Ovary (tissue), 10 donors: ENCODE measurements at places on chromosomes 2 and 18. TPM values are rescaled to one million over a fixed set of nuclear protein-coding genes. Genes with fewer than 3 reads are reported as not detected.

- no peak for DNase-seq
- H3K4me3 ChIP-seq, result no peak overlapping the region
- H3K36me3 ChIP-seq, result no peaks in the 10 kb centered on the region
- no peaks in the 10 kb centered on the region for H3K27me3 ChIP-seq
- H3K27ac ChIP-seq, result no peak overlapping the region
Observed at GRCh38 chr2:145530653-145531052, 1010.7 kb upstream of the ZEB2 start.

DNA sequence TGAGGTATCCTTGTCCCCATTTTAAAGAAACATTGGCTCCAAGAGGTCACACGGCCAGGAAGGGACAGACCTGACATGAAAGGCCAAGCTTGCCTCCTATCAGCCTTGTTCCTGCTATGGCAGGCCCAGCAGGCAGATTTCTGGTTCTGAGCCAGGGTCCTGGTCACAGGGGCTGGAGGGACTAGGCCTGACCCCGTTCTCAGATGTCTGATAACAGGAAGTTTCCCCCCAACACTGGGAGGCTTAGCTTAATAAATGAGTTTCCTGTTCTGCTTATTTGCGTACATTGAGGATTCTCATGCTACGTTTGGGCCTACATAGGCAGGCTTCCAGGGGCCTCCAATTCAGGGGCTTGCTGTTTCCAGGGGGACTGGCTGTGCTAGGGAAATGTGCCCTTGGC, 107.8 kb upstream of the LTBP1 start:
- no peaks in the 10 kb centered on the region for H3K4me1 ChIP-seq
- no peak overlapping the region for H3K27ac ChIP-seq
- H3K4me3 ChIP-seq, result no peak overlapping the region
- H3K36me3 ChIP-seq, result no peaks in the 10 kb centered on the region
- no peak for DNase-seq
- H3K27me3 ChIP-seq, result no peaks in the 10 kb centered on the region

GRCh38 chr2:234366891-234367290, 130.0 kb downstream of the ARL4C start:
- no peaks in the 10 kb centered on the region for H3K36me3 ChIP-seq
- no peak overlapping the region for H3K4me3 ChIP-seq
- no peaks in the 10 kb centered on the region for H3K27me3 ChIP-seq
- H3K27ac ChIP-seq, result no peak overlapping the region

DNA sequence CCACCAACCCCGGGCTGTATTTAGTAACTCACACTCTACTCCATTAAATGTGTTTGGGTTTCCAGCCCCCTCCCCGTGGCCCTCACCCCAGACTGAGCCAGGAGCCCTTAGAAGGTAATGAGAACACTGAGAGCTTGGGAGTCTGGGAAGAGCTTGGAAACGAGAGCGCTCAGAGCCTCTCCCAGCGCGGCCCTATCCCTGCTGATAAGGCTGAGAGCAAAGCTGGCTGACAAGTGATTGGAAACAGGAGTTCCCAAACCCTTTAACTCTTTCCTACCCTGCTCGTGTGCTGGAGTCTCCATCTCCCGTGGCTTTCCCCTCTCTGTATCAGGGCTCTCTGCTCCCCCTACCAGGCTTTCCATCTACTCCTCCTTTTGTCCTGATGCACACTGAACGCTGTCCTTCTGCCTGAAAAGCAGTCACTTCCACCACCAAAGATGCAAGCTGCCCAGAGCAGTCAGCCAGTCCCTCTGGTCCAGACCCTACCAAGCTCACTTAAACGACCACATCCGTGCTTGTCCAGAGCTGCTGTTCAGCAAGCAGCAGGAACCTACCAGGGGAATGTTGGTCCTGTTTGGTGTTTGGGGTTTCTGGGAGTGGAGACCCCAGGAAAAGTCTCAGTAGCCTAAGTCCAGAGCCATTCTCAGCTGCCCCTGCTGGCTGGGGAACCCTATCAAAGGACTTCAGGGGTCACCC, 100.0 kb upstream of the PKDCC start:
- H3K27me3 ChIP-seq, result no peaks in the 10 kb centered on the region
- H3K36me3 ChIP-seq, result no peaks in the 10 kb centered on the region
- DNase-seq, result peak; percentile 74
- peaks cover 5% of the 10 kb centered on the region for H3K4me1 ChIP-seq
- H3K4me3 ChIP-seq, result no peak overlapping the region

- H3K27me3 ChIP-seq, result no peaks in the 10 kb centered on the region
- H3K27ac ChIP-seq, result peak overlapping the region; percentile 83
- peak; percentile 87 for DNase-seq
- peak overlapping the region; percentile 73 for H3K4me3 ChIP-seq
- H3K36me3 ChIP-seq, result no peaks in the 10 kb centered on the region
Observed at GRCh38 chr2:8685697-8686358, 4.0 kb downstream of the ID2 start.

- H3K4me1 ChIP-seq, result no peaks in the 10 kb centered on the region
- DNase-seq, result no peak
- H3K4me3 ChIP-seq, result no peak overlapping the region
- H3K27ac ChIP-seq, result no peak overlapping the region
- H3K27me3 ChIP-seq, result no peaks in the 10 kb centered on the region
Observed at GRCh38 chr2:188322569-188323551, 31.2 kb downstream of the GULP1 start.

DNA sequence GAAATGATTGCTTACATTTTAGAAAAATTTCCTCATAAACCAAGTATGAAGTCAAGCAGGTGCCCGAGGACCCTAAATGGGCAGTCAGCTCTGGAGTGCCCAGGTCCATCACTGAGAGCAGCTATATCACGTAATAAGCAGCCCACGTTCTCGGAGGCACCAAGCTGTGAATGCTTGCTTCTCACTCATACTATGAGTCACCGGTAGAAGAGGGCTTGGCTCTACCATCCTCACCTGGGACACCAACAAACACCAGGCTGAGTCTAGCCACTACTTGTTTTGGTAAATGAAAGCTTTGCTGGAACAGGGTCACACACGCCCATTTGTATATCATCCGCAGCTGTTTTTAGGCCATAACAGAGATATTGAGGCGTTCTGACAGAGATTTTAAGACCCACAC, 207.5 kb downstream of the SEPTIN10 start:
- no peak overlapping the region for H3K27ac ChIP-seq
- no peaks in the 10 kb centered on the region for H3K27me3 ChIP-seq
- DNase-seq, result no peak
- H3K4me1 ChIP-seq, result no peaks in the 10 kb centered on the region

DNA sequence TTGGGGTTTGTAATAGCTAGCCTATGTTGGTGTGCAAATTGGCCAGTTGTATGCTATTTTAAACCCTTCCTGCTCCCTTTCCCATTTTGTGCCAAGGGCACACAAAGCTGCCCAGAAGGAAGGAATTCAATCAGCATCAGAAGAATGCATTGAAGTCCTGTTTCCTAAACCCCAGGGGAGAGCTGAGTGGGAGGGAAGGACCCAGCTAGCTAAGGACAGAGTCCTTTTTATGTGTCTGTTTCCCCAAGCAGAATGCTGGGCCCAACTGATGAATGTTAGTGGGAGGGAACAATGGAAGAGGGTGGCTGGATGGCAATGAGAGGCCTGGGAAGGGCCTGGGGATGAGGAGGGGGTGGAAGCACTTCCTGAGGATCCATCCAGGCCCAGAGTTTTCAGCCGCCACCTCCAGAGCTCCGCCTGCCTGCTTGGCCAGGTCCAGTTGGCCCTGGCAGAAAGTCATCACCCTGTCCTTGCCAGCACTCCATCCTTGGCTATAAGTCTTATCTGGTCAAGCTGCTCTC, 32.7 kb downstream of the MEX3C start:
- no peaks in the 10 kb centered on the region for H3K4me1 ChIP-seq
- no peak overlapping the region for H3K4me3 ChIP-seq
- no peaks in the 10 kb centered on the region for H3K27me3 ChIP-seq
- H3K27ac ChIP-seq, result no peak overlapping the region

The ANO7 gene
- 2.7 TPM for total RNA-seq

The NTSR2 gene
- 0.97 TPM for total RNA-seq

The LAMA1 gene
- 3.3 TPM for total RNA-seq

The KDM3A gene
- total RNA-seq, result 53.0 TPM

The LYG1 gene
- total RNA-seq, result 1.3 TPM
